Cerebellum (tissue), 4 donors: ENCODE measurements at places on chromosomes 6 and 20. TPM values are rescaled to one million over a fixed set of nuclear protein-coding genes. Genes with fewer than 3 reads are reported as not detected.
A peak's percentile ranks its signal among the peaks of the same experiment; 100 is the strongest.

The SEL1L2 gene
- not detected for total RNA-seq

The OVOL2 gene
- total RNA-seq: not detected

The GTSF1L gene
- not detected for total RNA-seq

The DPPA5 gene
- not detected for total RNA-seq

The CLVS2 gene
- 35.0 TPM for total RNA-seq

The MTFR2 gene
- 0.82 TPM for total RNA-seq

The ACAT2 gene
- 28.2 TPM for total RNA-seq

The NFATC2 gene
- 1.3 TPM for total RNA-seq

The TREM2 gene
- total RNA-seq: 6.0 TPM

The CTCFL gene
- not detected for total RNA-seq

DNA sequence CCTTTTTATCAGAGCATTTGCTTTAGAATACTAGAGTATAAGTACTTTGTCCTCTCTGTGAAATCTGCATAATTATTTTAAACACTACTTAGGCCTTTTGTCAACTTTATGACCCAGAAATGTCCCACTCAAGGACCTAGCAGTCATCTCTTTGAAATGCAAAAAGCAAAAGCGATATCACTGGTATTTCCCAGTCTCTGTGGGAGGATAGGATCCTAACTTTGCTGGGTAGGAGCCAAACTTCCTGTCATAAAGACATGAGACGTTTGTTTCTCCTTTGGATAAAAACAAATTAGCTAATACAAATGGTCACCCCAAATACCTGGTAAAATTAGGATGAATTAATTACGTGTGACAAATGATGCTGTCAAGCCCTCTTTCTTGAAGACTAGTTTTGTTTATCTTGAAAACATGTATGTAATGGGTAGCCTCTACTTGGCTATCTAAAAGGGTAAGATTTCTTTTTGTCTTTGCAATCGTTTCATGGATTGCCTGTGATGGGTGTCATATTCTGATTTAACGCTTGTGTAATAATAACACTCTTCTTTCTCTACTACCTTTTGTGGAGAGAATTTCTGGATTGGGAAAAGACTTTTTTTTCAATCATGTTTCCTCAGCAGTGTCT, 36.2 kb downstream of the DCDC2 start:
- DNase-seq: no peak

DNA sequence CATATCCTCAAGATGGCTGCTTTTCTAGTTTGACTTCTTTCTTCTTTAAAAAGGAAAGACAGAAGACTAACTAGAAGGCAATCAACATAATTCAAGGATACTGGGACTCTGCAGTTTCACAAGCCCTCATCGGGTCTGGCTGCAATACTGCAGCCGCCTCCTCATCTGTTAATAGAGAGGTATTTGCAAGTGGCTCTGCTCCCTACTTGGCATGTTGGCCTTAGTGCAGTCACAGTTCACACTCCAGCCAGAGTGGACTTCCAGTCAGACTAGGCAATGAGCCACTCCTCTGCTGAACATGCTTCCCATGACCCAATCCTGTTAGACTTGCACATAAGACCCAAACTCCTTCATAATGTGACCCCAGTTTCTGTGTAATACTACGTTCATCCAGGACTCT, 141.9 kb upstream of the ENPP5 start:
- no peak for DNase-seq

- no peak for DNase-seq
Observed at GRCh38 chr6:111462770-111463391, 20.1 kb downstream of the REV3L start.

GRCh38 chr6:108658174-108658573, 97.5 kb downstream of the FOXO3 start:
- DNase-seq: no peak

GRCh38 chr6:8831366-8832152, 396.2 kb upstream of the SLC35B3 start:
- DNase-seq: no peak

DNA sequence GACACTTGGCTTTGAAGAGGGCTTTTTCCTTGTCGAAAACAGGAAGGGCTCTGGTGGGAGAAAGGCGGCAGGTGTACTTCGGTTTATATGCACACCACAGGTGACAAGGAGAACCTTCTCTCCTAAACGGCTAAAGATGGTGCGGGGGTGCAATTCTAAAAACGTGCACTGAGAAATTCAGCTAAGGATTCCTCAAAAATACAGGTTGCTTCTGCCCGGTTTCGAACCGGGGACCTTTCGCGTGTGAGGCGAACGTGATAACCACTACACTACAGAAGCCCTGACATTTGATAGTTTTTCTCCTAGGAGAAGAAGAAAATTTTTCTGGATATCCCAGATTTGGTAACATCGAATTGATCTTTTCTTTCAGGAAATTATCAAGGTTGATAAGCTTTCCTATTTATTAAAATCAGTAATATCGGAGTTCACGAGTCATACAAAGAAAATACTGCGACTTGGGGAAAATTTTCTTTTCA, 32.0 kb downstream of the POM121L2 start:
- peak; percentile 22 for DNase-seq

- DNase-seq: no peak
Observed at GRCh38 chr6:32442243-32442667, 2.6 kb downstream of the HLA-DRA start.

DNA sequence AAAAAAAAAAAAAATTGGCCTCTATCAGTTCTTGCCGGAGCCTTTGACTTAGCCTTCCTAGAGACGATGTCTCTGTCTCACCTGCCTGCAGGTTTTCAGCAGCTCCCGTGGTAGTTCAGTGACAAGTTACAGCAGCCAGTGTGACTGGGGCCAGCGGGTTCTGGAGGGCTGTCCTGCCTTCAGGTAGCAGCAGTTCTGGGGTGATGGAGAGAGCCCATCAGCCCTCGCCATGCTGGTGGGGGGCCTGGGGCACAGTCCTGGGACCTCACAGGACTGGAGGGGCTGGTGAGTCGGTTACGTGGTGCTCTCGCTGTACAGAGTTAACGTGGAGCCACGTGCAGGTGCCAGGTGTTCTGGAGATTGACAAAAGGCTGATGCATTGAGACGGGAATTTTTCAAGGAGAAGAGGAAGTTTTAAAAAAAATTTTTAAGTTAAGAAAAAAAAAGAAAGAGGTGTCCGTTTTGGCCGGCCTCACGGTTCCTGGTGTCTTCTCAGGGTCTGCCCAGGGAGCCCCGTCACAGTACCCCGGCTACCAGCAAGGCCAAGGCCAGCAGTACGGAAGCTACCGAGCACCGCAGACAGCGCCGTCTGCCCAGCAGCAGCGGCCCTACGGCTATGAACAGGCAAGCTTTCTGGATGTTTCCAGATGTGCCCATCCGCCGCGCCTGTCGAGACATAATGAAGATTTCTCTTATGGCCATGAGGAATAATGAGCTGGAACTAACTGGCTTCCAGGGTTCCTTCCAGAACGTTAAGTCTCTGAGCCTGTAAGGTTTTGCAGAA, 8.6 kb upstream of the MTG2 start:
- DNase-seq: no peak

DNA sequence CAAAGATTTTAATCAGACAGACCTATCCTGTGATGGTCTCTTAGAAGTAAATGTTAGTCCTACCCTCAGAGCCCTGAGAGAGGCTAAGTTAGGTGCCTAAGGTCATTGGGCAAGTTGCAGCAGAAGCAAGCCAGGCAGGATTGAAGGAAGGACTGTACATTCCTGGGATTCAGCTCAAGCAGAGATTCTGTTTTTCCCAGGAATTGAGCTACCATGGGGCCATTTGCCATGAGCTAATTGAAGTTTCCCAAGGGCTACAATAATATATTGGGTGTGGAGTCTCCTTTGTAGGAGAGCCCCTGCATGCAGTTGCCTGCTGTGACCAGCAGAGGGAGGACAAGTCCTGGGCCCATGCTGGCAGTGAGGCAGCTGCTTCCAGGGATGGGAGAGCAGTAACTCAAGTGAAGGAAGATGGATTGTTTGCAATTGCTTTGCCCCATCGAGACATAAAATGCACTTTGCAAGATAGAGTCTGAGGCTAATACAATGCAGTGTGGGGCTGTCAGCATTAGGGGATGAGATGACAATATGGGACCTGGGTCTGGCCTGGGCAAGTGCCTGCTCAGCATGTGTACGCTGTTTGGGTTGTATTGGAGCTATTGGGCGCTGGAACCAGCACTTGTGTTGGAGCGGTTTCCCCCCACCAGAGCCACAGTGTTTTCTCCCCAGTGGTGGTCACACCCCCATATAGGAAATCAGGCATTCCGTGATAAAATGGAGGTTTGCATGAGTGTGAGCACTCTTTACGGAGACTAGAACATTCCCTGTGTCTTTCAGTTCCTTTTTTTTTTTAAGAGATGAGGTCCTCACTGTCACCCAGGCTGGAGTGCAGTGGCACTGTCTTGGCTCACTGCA, 27.9 kb downstream of the DNMT3B start:
- peak; percentile 88 for DNase-seq

GRCh38 chr6:11605507-11605905, 68.0 kb downstream of the TMEM170B start:
- DNase-seq: no peak

DNA sequence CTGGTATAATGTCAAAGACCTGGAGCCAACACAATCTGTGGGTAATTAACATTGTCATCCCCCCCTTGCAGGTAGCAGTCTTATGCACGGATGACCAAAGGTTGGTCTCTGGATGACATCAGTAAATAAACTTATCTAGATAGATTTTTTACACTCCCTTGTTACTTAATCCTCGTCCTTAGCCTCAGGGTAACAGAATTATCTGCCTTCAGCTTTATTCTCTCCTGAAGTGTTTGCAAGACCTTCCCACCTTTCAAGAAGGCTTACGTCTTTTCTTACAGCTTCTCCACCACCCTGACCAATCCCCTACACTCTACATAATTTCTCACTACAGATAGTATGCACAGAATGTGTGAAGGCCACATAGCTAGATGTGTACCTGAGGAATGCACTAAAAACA, 434.8 kb upstream of the HTR1E start:
- DNase-seq: no peak

- peak; percentile 44 for DNase-seq
Observed at GRCh38 chr20:13865791-13866351, 81.0 kb downstream of the NDUFAF5 start.

- no peak for DNase-seq
Observed at GRCh38 chr6:70456735-70457134, 43.4 kb downstream of the FAM135A start.

- DNase-seq: no peak
Observed at GRCh38 chr20:43322851-43323250, 133.1 kb upstream of the PTPRT start.

DNA sequence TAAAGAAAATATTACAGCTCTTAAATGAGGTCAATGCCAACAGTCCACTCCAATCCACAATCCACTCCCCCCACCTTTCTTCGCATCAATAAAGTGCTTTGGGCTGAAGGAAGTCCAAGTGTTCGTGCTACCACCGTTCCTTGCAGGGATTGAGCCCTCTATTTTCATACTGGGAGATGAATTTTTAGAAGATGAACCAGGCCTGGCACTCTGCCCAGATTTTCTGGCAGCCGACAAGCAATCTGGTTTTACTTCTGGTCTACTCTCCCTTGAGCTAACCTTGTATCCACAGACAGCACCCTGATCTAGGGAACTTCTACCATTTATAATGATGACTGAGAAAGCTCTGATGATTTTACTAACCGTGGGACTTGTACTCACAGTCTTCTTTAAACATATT, 72.3 kb downstream of the BTBD9 start:
- peak; percentile 68 for DNase-seq

DNA sequence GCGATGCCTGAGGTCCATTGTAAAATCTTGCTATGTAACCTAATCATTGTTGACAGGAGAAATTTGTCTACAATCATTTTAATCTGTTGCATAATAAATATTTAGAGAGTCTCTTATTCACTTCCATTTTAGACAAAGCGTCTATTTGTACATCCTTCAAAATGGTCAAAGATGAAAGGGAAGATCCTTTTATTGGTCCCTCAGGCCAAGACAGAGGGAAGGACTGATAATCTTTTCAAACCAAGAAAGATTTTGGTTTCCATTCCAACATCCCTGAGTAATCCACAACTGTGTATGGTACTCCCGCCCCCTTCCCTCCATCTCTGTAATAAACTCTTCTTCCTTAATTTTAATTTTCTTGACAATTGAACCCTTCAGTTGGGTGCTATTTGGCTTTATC, 111.6 kb upstream of the SCP2D1 start:
- no peak for DNase-seq

DNA sequence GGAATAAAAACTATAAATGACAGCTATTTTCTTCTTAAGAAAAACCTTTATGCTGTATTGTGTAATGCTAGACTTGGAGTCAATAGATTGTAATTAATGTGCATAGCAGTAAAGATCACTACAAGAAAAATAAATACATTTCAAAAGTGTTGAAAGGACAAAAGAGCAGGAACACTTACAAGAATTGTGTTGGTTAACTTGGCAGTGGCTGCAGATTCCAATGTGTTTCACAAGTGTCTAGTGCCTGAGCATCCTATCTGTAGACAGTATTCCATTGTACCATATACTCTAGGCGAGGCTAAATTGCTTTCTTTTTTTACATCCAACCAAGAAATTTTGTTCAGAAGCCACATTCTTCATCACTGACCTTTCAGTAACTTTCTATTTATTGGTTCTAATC, 924.1 kb downstream of the EPHA7 start:
- DNase-seq: no peak

DNA sequence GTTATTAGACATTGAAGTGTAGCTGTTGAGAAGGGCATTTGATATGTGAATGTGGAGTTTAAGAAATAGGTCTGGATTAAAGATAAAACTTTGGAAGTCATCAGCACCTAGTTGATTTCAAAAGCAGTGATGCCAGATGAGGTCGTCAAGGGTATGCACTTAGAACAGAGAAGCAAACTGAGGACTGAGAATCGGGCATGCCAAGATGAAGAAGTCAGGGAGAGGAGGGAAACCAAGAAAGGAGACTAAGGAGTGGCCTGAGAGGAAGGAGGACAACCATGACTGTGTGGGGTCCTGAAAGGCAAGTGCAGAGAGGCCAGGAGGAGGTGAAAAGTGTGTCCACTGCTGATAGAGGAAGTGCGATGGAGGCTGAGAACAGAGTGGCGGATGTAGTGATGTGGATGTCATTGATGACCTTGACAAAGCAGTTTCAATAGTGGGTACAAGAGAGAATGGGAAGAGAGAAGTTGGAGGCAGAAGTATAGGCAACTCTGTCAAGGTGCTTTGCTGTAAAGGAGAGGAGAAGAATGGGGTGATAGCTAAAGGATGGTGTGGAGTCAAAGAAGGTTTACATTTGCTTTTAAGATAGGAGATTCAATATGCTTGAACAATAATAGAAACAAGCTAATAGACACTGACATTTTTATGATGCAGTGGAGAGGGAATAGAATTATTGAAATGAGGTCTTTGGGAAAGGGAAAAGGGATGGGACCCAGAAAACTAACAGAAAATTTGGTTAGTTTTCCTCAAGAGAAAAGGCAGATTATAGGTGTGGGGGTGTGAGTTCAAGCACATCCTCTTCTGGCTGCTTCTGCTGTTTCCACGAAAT, 139.7 kb upstream of the TMEM170B start:
- DNase-seq: no peak

DNA sequence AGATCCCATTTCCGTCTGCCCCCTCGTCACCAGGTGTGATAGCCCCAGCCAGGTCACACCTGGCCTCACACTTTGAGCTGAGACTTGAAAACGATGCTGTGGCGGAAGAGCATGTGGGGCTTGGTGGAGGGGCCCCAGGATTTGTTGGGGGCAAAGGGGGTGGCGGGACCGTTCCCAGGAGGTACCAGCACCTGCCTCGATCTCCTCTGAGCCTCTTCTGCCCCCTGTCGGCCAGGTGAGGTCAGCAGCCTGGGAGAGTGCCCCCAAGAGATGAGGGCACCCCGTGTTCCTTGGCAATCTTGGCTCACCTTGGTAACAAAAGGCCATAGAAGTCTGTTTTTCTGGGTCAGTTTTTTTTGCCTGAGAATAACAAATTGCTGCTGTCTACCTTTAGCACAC, 25.4 kb downstream of the SPATA2 start:
- no peak for DNase-seq

- no peak for DNase-seq
Observed at GRCh38 chr6:157569543-157569942, 188.6 kb downstream of the ZDHHC14 start.
